ENCODE measurements at places on chromosomes 7 and 10.

DNA sequence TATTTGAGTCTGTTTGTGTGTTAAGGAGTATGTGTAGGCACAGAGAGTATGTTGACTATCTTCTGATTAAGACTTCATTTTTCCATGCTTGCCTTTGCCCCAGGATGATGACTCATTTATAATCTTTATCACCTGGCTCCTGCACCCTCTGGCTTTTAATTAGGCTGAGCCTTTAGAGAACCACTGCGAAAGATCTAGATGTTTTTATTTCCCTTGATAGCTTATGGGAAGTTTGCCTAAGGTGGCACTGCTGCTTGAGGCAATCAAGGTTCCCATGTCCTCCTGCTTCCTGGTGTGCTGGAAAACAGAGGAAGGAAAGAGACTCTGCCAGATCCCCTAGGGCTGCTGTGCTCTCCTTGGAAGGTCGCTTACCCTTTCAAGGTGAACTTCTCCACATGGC is 114.6 kb downstream of the ARL4A start:
- DNase-seq, result no peak

- DNase-seq, result no peak
Measured at GRCh38 chr7:69078997-69079769, 519.1 kb upstream of the AUTS2 start.

- no peak for DNase-seq
Measured at GRCh38 chr10:132970641-132971438, 28.5 kb upstream of the CFAP46 start.

- no peak for DNase-seq
Measured at GRCh38 chr10:69512901-69513300, 60.3 kb downstream of the NEUROG3 start.

- no peak for DNase-seq
Measured at GRCh38 chr7:132882714-132883428, 199.0 kb downstream of the CHCHD3 start.

Data from stimulated activated CD8-positive, alpha-beta memory T cell treated with anti-CD3 and anti-CD28 coated beads, Interleukin-12 subunit alpha, Interleukin-12 subunit beta, amount 100 ng/mL, for 4 hours (primary cell).